ENCODE measurements at places on chromosomes 5 and 9.

DNA sequence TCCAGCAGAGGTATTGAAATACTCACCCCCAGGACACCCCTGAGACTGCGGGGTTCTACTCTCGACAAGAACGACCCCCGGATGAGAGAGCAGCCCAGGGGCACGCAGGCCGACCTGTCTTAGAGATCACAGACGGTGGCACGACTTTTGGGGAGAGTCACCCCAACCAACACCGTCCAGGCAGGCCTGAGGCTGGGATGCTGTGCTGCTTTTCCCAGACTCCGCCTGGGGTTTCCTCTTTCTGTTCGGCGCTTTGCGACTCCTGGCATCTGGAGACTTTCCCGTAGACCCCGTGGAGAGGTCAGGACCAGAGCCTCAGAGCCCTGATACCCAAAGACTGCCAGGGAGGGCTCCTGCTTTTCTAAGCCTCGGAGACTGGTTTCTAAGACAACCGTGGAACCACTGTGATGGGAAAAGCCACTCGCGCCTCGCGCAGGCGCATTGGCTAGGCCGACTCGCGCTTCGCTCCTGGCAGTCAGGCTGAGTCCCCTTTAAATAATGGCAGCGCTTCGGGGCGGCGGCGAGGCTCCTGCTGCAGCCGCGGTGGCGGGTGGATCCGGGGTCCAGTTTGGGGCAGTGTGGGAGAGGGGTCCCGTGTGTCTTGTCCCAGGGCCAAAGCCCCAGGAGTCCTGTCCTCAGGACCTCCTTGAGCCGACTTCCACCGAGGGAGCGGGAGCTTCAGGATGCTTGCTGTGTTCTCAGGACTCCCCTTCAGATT is 484.0 kb downstream of the SPATA31A7 start:
- no peak for DNase-seq

GRCh38 chr5:106732624-106733023 is 938.1 kb downstream of the EFNA5 start:
- no peak for DNase-seq

DNA sequence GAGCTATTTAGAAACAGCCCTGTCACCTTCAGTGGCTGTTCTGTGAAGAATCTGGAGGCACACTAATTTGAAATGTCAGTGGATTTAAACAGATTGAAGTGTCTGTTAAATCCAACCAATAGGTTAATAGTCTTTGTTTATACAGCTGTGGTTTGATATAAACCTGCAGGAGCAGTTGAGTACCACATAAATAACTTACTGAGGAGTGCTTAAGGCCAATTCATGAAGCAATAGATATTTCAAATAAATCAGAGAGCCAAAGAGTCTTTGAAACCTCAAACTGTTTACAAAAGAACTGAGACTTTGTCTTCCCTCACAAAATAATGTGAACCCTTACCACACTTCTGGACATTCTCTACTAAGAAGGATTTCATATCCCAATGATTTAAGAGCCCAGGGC is 111.9 kb downstream of the FEM1C start:
- no peak for DNase-seq

DNA sequence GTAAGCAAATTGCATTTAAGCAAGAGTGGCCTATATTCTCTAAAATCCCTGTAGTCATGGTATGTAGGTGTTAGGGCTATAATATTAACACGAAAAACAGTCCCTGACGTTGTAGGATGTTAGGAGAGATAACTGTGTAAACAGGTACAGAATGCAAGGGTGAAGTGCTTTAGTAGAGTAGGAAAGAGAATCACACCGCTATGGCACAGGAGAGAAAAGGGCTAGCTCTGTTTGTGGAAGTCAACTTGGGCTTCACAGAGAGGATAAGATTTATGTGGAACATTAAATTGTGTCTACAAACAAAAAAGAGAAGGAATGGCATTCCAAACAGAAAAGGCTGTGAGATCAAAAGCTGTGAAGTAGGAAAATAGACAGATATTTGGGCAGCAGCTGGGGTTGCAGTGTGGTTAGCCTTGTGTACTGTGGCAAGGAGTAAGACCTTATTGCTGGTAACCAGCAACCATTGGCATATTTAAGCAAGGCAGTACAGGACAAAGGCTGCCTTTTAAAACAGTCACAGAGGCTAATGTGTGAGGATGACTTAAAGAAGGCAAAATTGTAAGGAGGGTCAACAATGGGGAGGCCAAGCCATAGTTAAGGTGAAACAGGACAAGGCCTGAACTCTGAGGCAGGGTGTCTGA is 337.5 kb upstream of the ADAMTSL1 start:
- no peak for DNase-seq

DNA sequence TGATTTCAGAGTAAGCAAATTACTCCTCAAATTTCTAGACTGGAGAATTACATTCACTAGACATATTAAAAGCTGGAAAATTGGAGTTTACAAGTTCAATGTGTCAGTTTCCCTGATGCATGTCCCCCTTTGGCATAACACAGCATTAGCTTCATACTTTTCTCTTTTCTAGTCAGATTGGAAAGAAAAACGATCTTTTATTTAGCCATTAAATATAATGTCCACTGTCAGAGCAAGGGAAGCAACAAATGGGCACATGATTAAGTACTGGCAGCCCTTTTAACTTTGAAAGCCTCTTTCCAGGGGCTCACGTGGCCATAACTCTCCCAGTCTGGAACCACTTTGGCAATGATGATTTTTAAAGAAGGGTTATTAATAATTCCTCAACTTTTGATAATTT is 203.3 kb downstream of the KCNN2 start:
- DNase-seq, result no peak

- DNase-seq, result no peak
These were observed 377.8 kb downstream of the CHSY3 start for GRCh38 chr5:130282049-130282448.

DNA sequence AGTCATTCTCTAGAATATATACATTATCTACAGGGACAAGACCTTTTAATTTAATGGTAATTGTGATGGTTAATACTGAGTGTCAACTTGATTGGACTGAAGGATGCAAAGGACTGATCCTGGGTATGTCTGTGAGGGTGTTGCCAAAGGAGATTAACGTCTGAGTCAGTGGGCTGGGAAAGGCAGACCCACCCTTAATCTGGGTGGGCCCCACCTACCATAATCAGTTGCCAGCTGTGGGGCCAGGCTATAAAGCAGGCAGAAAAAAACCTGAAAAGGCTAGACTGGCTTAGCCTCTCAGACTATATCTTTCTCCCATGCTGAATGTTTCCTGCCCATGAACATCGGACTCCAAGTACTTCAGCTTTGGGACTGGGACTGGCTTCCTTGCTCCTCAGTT is 112.2 kb upstream of the SMC2 start:
- DNase-seq, result no peak

DNA sequence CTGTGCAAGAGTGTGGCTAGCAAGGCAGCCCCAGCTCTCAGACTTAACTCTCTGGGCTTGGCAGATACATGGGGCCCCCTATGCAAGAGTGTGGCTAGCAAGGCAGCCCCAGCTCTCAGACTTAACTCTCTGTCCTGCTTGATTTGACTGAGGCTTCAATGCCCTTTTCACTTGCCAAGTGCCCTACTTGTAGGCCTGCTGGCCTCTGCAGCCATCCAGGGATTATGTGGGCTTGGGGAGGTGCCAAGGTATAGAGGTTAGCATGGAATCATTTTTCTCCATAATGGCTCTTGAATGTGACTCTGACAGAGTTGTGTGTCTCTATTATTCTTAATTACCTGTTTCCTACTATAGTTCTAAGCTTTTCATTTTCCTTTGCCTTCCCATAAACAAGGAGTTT is 115.5 kb upstream of the RUSC2 start:
- DNase-seq, result no peak

DNA sequence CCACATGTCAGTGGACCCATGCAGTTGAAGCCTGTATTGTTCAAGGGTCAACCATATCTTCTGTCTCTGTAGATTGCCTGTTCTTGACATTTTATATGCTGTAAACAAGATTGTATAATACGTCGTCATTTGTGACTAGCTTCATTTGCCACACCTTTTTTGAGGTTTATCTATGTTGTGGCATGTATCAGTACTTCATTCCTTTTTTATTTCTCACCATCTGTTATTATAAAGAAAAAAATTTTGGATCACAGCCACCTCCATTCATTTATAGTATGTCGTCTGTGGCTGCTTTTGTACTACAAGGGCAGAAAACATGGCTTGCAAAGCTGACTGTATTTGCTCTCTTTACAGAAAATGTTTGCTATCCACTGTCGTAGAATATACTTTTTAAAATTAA is 72.4 kb downstream of the TEK start:
- DNase-seq, result no peak

GRCh38 chr5:28066856-28067255 is 1028.5 kb upstream of the CDH9 start:
- DNase-seq, result no peak

- DNase-seq, result no peak
These were observed 423.2 kb downstream of the RAB3C start for GRCh38 chr5:59005934-59006701.

DNA sequence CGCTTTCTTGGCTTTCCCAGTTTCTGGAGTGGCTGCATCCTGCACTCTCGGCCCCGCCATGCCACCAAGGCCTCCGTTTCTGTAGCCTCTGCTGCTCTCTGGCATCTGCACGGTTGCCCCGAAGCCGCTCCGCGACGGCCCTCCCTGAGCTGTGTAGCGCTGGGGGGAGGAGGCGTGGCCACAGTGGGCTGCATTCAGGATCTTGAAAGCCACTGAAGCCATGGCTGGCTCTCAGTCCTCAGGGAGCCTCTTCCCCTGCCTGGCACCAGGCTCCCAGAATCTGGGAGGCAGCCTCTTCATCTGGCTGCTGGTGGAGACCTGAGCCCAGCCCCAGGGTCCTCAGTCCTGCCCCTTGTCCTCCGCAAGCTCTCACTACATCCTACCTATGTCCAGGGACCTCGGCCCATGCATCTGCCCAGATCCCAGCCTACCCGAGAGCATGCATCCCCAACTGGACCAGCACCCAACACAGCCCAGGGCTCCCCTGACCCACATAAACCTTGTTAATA is 25.1 kb downstream of the PAEP start:
- DNase-seq, result no peak

DNA sequence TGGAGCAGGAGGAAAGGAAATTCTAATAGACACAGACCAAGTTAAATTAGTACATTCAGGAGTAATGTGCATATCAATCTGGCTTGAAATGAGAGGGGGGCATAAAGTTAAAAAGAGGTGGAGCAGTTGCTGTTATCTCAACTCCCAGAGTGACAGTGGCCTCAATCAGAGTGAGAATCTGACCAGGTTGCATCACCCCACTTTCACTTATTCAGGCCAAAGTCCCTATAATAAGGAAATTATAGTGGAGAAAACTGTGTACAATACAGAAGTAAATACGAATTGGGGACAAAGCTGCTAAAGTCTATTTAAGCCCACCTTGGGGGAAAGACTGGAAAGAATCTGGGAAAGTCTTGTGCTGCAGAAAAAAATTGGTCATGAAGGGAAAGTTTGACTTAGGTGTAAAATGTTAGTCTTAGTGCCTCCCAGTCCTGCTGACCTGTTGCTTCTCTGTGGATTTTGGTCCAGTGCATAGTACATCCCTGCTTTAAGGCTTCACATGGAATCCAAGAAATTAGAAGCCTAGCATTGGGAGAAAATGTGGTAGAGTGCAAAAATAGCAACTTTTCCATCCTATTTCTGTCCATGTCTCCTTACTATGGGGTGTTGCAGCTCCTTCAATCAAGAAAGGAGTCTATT is 27.9 kb downstream of the MROH2B start:
- DNase-seq, result no peak

DNA sequence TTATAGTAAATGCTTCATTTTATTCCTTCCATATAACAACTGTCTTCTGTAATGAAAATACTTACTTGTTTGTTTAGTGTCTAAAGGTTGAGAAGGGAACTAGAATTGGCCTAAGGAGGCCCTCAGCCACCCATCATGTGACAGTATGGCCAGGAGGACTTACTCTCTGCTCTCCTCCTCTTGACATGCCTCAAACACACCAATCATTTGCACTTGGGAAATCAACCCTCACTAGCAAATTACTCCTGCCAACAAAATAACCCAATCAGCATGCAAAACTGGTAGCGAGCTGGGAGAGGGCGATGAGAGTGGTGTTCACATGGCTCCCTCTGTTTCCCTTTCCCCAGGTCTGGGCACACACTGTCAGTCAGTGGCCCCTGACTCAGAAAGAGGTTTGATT is 58.6 kb upstream of the MEF2C start:
- DNase-seq, result no peak

DNA sequence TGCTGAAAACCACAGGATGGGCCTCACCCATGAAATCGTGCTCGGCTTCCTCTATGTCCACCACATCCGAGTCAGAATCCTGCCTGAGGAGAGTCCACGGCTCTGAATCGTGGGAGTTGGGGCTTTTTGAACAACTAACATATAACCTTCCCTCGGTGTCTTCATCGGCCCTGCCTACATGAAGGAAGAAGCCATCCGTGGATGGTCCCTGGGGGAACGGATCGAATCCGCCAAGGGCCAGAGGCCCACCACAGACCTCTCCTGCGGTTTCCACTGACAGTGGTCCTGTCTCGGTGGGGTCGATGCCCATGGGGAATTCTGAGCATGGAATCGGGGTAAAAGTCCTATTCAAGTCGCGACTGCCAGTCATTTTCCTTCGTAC is 85.0 kb downstream of the CAMSAP1 start:
- DNase-seq, result no peak

- no peak for DNase-seq
These were observed 524 bp downstream of the CYFIP2 start for GRCh38 chr5:157266286-157267007.

- no peak for DNase-seq
These were observed 67.8 kb downstream of the ACTBL2 start for GRCh38 chr5:57414857-57415256.

- no peak for DNase-seq
These were observed 445.3 kb downstream of the NTRK2 start for GRCh38 chr9:85114799-85115198.

DNA sequence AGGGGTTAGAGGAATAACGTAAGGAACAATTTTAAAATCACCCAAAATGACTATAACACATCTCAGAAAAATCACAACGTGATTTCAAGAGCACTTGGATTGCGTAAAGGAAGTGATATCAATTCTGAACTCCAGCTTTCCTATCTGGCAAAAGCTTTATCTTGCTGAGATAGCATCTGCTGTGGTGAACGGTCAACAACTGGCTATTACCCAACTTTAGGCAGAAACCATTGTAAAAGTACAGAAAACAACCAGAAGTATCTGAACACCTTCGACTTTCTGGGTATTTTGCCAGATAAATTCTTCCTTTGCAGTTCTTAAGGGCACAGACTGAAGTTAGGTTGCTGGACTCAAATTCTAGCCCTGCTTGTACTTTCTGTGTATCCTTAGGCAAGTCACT is 9.2 kb downstream of the ABLIM3 start:
- no peak for DNase-seq
